Stimulated activated CD4-positive, alpha-beta T cell treated with anti-CD3 and anti-CD28 coated beads, Interleukin-4, amount 100 ng/mL, for 4 hours (primary cell): ENCODE measurements at places on chromosomes 16 and 17.

- DNase-seq = no peak
Observed at GRCh38 chr17:70661342-70662222, 492.2 kb downstream of the KCNJ2 start.

DNA sequence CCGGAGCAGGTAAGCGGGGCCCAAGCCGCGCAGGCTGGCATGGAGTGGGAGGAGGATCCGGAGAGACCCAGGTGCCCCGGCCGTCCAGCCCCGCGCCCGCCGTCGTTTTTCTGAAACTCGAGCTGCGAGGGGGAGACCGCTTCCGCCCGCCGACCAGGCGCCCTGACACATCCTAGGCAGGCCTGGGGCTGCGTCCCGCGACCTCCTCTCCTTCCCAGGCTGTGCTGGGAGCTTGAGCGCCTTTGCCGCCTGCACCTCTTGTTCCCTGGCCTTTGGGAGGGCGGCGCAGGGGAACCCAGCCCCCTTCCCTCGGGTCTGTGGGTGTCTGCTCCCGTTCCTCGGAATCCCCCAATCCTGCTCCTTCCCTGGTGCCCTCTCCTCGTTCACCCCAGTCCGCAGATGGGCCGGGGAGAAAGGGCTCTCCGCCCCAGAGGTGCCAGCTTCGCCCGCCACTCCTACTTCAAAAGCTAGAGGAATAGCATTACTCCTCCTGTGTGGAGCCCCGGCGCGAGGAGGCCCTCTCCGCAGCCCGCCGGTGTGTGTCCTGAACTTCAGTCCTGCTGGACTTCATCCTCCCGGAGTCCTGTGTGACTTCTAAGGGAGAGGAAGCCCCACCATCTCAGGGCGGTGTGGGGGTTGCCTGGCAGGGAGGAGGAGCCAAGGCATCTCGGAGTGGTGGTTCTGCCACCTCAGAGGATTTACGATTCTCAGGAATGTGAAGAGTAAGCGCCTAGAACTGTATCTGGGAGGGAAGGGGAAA is 1.0 kb downstream of the NHERF1 start:
- no peak for DNase-seq

DNA sequence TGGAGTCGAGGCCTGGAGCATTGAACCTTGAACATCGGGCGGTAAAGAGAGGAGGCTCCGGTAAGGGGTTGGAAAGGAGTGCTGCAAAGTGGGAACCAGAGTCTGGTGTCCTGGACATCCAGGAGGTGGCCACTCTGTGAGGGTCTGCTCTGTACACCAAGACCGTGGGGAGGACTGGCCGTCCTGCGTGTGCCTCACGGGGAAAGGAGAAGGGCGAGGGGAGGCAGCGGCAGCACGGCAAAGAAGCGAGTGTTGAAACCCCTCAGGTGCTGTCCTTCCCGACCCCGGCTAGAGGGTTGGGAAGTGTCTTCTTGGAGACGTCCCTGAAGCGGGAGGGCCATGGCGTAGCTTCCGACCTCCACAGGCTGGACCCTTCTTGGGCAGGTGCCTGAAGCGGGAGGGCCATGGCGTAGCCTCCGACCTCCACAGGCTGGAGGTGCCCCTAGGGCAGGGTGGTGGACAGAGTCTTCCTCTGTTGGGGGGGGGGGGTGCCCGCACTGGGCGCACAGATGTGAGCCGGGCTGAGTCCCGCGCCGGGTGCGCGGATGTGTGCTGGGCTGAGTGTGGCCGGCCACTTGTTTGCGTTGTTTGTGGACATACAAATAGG is 42.0 kb downstream of the FOXK2 start:
- no peak for DNase-seq

GRCh38 chr17:27413315-27413714 is 42.9 kb upstream of the KSR1 start:
- no peak for DNase-seq

GRCh38 chr17:38443356-38444031 is 15.2 kb downstream of the ARHGAP23 start:
- no peak for DNase-seq

DNA sequence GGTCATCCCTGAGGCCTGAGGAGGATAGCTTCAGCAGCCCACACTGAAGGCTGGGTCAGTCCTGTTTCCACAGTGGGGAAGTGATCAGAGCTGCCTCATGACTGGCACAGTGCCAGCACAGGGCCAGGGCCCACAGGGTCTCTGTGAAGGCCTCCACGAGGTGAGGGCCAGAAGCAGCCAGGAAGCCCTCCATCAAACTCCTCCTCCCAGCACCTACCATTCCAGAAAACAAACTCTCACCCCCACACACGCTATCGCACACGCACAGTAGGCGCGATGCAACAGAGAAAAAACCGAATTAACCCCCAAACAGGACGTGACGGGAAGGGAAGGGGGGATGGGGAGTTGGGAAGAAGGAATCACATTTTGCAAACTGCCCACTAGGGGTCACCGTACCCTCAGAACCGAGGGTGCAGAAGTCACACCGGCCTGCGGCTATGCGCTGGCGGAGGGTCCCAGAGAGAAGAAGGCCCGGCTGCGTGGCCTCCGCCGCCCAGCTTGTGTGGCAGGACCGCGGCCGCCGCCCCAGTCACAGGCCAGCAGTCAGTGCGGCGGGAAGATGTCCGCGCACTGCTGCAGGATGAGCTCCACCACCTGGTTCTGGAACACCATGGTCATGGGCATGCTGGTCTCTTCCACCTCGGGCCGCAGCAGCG is 37.6 kb downstream of the ARHGAP27 start:
- no peak for DNase-seq

- no peak for DNase-seq
Observed at GRCh38 chr16:20899477-20900298, 470 bp downstream of the DCUN1D3 start.
